ENCODE measurements at places on chromosomes 3 and 15.

- DNase-seq: no peak
Observed at GRCh38 chr3:53422954-53423698, 71.3 kb upstream of the CACNA1D start.

DNA sequence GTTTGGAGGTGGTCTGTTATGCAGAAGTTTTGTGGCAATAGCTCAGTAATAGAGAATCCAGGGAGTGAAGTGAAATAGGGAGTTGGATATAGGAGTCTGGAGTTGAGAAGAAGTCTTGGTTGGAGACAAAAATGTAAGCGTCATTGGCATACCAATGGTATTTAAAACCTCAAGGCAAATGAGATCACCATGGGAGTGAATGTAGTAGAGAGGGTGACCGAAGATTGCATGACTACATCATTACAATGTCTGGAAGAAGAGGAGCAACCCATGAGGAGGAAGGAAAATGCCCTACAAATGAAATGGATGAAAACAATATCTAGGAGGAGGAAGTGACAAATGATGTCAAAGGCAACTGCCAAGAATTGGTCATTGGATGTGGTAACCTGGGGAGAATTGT, 54.4 kb downstream of the CNTN4 start:
- DNase-seq: no peak

DNA sequence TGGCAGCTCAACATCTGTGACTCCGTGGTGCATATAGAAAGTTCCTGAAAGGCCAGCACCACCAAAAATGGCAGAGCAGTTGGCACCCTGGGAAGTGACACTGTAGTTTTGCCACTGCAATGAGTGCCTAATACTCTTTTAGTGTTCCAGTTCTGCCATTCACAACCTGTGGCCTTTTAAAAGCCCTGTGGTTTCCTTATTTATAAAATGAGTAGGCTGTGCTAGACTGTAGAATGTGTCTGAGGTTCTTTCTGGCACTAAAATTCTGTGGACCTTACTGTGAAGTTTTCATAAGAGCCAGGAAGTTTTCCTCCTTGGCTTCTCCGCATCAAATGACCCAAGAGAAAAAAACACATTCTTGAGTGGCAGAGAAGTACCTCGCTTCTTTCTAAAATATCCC, 74.1 kb downstream of the MME start:
- no peak for DNase-seq

GRCh38 chr3:158709666-158710083, 22.6 kb downstream of the RARRES1 start:
- no peak for DNase-seq

DNA sequence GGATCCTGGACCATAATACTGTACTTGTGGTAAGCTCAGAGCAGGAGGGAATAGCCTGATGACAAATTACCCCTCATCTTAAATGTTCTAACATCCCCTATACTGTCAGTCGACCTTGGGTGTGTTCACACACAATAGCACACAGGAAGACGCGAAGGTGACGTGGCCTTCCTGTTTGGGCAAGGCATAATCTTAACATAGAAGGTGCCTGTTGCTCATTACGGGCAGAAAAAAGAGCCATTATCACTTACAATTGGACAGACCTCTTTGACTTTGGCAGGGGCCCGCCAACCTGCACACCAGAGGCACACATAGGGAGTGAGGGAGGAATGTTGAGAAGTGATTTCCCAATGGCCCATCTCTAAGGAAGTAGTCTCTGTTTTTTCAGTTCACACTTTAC, 144.2 kb downstream of the ANO10 start:
- DNase-seq: no peak

GRCh38 chr3:12729051-12729651, 29.9 kb downstream of the TMEM40 start:
- no peak for DNase-seq

DNA sequence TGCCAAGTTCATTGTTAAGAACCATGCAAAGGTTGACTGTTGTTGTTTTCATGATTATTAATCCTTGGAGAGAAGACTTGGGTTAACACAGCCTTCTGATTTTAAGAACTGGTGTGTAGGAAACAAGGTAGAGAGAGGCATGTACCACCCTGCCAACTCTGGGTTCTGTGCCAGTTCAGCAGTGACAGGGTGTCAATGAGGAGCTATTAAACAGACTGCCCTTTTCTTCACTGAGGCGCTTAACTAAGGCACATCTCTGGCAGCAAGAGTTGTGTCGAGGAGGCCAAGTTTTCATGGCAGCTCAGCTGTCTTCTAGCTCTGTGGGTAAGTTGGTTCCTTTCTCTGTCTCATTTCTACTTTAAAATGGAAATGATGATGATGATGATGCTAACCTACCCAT, 117.6 kb downstream of the FEZF2 start:
- no peak for DNase-seq

DNA sequence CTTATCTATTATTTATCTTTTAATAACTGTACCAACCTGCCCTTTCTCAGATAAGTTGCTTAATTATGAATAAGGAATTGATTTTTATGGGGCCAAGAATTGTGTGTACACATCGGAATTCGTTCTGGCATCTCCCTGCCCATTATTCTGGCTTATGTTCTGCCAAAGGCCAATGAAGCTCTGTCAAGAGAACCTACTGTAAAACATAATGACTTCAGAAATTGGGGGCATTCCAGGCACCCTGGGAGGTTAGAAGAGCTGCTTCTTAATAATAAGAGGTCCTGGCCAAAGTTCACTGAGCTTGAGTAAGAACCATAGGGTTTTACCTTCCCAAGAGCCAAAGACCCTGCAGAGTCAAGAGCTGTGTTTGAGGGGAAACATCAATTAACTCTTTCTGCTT, 261.7 kb downstream of the SLC9A9 start:
- peak; percentile 56 for DNase-seq

DNA sequence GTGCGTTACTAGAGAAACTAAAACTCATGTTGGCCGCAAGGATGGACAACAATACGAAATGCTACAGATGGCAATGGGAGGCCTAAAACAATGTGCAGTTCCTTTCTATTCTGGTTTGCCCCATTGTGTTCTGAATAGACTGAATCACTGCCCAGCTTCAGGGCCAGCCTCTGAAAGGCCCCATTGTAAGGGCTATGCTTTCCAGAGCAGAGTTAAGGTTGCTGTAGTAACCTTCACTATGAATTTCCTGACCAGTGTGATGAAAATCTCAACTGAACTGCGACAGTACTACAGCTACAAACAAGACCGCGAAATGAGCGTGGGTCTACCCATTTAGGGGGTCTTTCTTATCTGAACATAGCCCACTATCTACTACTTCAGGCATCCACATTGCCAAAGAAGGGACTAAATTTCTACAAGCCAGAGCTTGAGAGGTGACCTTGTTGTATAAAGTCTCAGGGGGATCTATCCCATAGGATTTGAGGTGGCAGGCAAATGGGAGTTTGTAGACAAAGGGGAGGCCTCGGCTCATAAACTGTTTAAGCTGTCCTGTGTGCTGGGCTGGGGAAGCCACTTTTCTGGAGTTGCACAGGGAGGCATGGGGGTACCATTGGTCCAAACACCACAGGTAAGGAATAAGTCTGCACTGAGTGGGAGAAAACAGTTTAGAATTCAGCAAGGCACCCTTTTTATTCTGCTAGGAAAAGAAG, 80.1 kb downstream of the MYO1E start:
- DNase-seq: no peak

DNA sequence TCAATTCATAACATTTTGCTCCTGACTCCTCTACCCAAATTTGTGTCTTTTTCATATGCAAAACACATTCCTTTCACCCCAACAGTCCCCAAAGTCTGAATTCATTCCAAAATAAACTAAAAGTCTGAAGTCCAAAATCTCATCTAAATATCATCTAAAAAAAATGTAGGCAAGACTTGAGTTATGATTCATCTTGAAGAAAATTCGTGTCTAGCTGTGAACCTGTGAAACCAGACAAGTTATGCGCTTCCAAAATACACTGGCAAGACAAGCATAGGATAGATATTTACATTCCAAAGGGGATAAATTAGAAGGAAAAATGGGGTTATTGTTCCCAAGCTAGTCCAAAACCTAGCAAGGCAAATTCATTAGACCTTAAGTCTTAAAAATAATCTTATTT, 1302.0 kb upstream of the GBE1 start:
- DNase-seq: no peak

GRCh38 chr3:168574455-168575158, 478.9 kb upstream of the GOLIM4 start:
- no peak for DNase-seq

DNA sequence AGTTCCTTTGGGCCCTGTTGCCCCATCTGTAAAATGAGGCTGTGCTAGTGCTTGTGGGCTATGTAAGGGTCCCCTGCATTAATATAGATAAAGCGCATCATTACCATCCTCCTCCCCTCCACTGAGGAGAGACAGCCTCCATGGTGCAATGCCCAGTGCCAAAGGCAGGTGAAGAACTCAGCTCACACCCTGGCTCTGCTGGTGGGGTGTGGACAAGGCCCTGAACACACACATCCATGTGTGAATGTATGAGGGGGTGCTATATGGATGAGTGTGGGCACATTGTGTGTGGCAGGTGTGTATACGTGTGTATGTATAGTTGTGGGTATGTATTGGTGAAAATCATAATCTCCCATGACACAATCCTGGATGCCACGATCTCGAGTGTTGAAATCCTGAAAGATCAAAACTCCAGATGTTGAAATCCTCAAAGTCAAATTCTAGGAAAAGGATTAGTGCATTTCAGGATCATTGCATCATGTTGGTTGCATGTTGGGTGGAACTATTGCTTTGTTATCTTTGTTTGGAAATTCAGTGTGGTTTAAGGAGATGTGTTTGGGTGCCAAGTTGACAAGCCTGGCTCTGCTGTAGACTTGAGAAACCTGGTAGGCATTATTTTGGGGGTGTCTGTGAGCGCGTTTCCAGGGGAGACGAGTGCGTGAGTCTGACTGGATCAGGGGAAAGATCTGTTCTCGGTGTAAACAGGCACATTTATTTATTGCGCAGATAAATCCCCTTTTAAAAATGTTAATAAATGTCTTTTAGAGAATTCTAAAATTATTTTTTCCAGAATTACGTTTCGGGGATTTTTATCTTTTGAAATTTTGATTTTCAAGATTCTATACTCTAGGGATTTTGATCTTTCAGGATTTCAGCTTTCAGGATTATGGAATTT, 42.0 kb upstream of the SEC61A1 start:
- DNase-seq: no peak

DNA sequence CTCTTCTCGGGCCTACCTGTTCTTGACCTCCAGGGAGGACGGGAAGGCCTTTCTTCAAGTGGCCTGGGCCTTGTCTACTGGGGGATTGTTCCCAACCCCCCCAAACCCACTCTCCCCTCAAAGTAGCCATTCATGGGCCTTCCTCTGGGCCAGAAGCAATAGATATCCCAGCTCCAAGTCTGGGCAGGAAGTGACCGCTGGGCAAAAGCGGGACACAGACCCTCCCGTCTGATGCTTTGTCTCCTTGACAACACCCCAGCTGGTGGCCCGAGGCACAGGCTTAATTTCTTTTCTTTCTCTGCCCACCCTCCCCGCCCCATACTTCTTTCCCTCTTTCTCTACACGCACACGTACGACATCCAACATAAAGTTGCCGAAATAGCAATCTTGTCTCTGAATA, 41.4 kb upstream of the FEZF2 start:
- DNase-seq: no peak

DNA sequence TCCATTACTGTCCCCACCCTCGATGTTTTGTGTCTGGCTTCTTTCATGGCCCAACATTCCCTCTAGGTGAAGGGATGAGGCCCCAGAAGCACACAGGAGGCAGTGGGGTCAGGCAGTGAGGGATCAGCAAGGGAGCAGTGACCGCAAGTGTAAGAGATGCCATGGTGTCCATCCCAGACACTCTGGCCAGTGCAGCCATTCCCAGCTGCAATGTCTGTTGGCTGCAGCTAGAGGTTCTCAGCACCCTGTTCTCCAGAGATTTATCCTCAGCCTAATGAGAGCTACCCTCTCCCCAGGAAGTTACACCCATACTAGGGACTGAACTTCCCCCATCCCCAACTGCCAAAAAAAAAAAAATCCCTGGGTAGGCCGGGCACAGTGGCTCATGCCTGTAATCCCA, 40.2 kb downstream of the TRANK1 start:
- no peak for DNase-seq

GRCh38 chr3:185594073-185594472, 8.0 kb downstream of the SENP2 start:
- DNase-seq: no peak

GRCh38 chr3:193701953-193702635, 109.1 kb downstream of the OPA1 start:
- DNase-seq: no peak

DNA sequence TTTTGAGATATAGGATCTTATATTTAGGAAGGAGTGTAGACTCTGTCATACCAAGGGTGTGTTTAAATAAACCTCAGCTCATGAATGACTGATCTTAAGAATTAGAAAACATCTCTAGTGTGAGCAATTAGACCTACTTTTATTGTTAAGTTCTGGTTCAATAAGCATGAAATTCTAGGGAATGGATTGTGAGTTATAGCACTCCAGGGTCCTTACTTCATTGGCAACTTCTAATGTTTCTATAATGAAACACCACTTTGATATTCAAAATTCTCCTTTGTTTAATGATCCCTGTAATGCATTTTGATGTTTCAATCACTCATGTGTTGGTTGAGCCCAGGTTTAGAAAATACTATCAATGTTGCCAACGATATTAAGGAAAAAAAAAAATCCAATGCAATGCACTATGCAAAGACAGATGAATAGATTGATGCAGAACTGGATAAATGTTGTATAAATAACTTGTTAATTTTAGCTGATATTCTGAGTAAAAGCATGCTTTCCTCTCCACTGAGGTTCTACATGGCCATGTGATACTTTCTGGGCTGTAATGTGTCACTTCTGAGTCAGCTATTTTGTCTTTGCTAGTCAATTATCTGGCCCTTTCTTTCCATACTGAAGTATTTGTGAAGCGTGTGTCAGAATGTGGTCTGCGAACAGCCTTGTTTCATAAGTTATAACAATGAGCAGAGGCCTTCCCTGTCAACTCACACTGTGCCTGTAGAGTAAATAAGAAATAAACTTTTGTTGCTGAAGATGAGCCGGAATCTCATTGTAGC, 1035.9 kb downstream of the PLOD2 start:
- no peak for DNase-seq

DNA sequence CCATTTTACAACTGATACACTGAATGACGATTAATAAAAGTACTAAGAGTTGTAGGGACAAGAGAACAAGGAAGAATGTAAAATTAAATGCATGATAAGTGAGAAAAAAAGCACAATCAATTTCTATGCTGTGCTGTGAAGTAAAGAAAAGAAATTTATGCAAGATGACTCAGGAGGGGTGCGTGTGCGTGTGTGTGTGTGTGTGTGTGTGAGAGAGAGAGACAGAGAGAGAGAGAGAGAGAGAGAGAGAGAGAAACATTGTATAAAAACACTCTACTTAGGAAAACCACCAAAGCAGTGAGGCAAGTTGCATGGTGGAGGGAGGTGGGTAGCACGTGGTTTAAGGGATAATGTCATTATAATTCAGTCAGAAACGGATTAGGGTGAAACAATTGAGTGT, 580.8 kb upstream of the ALCAM start:
- no peak for DNase-seq

DNA sequence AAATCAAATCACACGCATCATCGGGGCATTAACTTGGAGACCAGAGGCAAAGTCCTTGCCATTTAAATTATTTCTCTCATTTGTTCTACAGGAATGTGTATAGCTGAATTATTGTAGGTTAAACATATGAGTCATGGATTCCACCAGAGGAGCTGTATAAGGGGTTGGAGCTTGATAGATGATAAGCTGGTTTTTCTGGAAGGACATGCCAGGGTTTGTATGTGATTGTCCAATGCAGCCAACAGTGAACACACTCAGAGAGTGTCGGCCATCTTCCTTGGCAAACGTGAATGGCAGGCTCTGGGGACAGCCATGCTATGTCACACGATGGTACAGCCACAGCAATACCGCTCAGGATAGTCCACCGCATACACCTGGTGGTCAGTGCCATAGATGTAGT, 25.1 kb downstream of the SSUH2 start:
- no peak for DNase-seq
